ENCODE measurements at places on chromosomes 12 and 14. TPM values are rescaled to one million over a fixed set of nuclear protein-coding genes. Genes with fewer than 3 reads are reported as not detected.
A peak's percentile ranks its signal among the peaks of the same experiment; 100 is the strongest.

GRCh38 chr14:89576960-89577359 is 159.9 kb upstream of the FOXN3 start:
- peak; percentile 64 for DNase-seq

- DNase-seq, result no peak
These were observed 311.9 kb downstream of the DUSP6 start for GRCh38 chr12:89040146-89040964.

The COCH gene
- 11.4 TPM for total RNA-seq

DNA sequence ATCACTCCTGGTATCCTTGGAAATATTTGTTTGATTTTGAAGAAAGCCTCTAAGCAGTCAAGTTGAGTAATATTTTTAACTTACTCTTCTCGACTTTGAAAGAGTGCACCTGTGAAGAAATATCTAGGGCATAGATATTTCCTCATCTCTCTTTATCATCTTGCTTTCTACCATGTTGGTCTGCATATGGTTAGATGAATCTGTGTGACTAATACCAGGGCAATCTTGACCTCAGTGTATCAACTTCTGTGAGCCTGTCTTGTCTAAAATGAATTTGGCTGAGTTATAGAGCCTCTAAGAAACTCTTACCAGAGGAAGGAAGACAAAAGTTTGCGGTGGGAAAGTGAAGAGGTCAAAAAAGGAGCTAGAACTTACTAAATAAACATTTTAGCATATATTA is 68.4 kb downstream of the SYT1 start:
- DNase-seq, result no peak
